ENCODE measurements at places on chromosomes 7 and 10.
A peak's percentile ranks its signal among the peaks of the same experiment; 100 is the strongest.

DNA sequence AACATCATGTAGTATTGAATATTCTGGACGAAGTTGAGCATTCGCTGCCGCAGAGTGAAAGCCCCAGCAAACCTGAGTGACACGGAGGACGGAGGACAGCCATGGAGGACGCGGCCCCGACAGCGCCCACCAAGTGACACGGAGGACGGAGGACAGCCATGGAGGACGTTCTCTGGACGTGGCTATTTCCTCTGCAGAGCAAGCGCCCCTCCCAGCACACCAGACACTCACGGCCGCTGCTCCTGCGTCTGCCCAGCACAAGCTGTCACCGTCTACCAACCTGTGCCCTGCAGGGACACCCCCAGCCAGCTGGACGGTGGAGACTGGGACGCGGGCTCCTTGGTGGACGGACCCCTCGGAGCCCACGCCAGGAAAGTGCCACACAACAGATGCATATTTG, 7.3 kb upstream of the ADAM8 start:
- no peak for DNase-seq

GRCh38 chr10:8758029-8758428, 703.5 kb downstream of the GATA3 start:
- no peak for DNase-seq

- no peak for DNase-seq
Measured at GRCh38 chr7:22561321-22561811, 61.4 kb upstream of the STEAP1B start.

DNA sequence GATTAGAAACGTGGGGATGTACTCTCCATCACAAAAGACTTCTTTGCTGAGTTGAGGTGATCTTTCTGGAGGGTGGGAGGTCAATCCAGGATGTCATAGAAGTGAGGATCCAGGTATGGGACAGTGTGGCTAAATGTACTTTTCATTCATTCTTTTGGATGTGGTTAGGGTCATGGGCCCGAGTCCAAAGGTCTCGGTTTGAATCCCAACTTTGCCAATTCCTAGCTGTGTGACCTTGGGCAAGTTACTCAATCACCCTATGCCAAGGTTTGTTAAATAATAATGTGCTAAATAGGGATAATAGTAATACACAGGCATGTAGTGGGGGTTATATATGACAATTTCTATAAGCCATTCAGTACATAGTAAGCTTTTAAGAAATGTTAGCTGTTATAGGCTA, 91.4 kb downstream of the SAMD9 start:
- DNase-seq = no peak

GRCh38 chr7:768881-769504, 41.9 kb upstream of the PRKAR1B start:
- no peak for DNase-seq

DNA sequence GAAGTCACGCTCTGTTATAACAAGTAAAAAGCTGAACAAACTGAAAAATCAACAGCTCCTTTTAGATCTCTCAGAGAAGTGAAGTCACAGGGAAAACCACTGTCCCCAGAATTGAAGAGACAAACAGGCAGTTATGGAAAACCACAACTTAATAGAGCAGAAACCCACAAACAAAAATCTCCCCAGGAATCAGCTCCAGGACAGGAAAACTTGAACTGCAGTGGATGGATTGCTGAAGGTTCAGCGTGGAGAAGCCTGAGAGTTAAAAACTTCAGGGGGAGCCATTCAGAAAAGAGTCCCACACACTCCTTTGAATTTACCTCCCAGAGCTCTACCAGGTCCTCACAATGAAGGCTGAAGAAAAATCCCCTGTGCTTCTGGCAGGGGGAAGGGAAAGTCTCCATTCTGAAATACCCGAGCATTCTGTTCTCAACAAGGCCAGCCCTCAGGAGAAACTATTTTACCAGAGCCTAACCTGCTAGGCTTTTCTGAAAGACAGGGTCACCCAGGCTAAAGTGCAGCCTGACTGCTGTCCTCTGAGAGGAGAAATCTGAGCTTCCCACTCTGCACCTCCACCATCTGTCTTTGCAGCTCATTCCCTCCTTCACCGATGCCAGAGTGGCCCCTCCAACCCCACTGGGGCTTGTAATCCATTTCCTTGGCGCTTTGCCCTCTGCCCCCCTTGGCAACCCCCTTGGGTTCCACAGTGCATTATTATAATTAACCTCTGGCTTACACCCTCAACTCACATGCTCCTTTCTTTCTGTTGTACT, 65.0 kb upstream of the CCNY start:
- DNase-seq = no peak

GRCh38 chr10:3494131-3494837, 290.7 kb downstream of the KLF6 start:
- DNase-seq = no peak

GRCh38 chr10:71217266-71218045, 5.1 kb downstream of the UNC5B start:
- DNase-seq = peak; percentile 54

GRCh38 chr10:35783305-35783838, 141.3 kb upstream of the FZD8 start:
- DNase-seq = no peak

GRCh38 chr10:6505300-6505699, 74.8 kb downstream of the PRKCQ start:
- no peak for DNase-seq

- no peak for DNase-seq
Measured at GRCh38 chr10:107692072-107692471, 527.6 kb upstream of the SORCS1 start.

GRCh38 chr10:123068087-123068853, 59.5 kb downstream of the ACADSB start:
- DNase-seq = no peak

DNA sequence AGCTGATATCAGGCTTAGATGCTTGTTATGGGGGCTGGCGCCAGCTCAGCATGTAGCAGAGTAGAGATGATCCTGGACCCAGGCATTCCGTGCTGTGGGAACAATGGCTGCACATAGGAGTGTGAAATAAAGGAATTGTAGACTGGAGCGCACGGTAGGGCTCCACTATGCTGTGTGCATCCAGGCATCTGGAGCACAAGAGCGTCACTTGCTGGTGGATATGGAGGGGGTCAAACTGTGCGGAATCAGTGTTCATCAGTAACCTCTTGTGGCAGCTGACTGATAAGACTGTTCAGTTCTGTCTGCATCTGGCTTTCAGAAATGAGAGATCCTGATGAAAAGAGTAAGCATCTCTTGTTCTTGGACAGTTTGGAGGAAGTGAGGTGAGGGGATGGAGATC, 55.8 kb downstream of the ZNF503 start:
- no peak for DNase-seq

GRCh38 chr7:41870461-41871138, 167.7 kb upstream of the INHBA start:
- DNase-seq = no peak

GRCh38 chr10:132637477-132638129, 100.0 kb downstream of the INPP5A start:
- no peak for DNase-seq

DNA sequence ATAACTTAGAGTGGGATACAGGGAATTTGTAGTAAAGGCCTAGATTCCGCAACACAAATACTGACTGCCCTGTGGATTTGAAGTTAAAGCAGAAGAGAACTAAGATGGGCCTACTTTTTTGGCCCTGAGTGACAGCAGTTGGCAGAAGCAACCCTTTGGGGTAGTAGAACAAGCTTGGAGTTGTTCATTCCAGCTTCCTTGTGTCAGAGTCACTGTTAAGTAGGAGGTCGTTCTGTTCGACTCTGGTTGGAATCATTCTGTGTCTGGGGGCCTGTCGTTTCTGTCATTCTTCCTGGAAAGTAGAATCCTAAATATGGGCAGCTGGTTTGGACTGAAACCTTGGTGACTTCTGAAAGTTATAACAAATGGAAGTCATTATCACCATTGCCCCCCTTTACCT, 865.9 kb downstream of the LRMDA start:
- DNase-seq = no peak

GRCh38 chr7:121157885-121158590, 169.5 kb downstream of the CPED1 start:
- no peak for DNase-seq

DNA sequence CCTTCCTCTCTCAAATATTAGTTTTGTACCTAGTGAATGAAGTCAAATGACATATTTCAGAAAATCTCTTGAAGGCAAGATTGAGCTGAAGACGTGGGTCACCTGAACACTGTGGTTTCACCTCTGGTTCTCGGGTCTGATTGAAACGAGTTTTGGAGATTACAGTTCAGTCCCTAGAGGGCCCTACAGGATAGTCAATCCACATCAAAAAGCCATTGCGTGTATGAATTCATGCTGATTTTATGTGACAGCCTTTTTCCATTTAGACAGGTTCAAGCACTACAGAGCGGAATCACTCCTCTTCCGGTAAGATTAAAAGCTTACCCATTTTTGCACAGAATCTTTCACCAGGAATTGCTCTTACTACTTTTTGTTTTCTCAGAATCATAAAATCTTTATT, 62.2 kb downstream of the VIM start:
- no peak for DNase-seq

DNA sequence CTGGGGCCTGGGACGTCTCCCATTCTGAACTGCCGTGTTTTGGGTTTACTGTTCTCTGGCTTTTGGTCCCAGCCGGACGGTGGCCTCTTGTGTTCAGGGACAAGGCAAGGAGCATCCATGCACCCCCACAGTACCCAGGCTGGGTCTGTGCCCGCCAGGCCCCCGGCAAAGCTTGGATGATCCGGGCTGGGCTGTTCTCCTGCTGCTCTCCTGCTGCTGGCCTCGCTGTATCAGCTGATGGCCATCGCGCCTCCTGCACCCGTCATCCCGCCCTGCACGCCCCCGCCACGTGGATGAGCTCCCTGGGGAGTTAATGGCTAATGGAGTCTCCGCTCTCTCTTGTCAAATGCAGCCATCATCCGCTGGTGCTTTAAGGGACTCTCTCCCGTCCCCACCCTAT, 14.9 kb upstream of the PSMG3 start:
- no peak for DNase-seq

DNA sequence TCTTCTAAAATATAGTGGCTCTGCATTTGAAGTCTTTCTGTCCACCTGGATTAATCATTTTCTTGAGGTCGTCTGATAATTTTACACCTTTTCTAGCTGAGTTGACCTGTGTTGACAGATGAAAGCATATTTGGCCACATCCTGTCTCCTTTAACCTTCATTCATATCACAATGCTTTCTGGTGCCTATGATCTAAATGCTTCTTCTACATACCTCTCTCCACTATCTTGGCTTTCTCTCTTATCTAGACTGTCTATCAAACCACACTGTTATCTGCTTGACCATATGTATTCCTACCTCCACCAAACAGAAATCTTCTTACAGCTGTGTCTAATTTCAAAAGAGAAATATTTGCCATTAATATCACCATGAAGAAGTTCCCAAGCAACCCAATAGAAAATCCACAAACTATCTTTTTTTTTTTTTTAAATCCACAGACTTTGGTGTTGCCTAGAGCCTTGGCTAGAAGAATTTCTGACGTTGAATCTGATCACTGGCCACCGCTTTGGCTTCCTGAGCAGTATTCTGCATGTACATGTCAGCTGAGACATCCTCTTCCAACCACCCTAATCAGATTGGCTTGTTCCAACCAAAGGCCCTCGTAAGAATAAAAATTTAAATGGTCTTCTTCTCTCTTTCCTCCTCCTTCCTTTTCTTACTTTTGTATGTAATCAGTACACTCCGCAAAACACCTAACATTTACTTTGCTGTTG, 66.3 kb upstream of the SP4 start:
- DNase-seq = no peak

DNA sequence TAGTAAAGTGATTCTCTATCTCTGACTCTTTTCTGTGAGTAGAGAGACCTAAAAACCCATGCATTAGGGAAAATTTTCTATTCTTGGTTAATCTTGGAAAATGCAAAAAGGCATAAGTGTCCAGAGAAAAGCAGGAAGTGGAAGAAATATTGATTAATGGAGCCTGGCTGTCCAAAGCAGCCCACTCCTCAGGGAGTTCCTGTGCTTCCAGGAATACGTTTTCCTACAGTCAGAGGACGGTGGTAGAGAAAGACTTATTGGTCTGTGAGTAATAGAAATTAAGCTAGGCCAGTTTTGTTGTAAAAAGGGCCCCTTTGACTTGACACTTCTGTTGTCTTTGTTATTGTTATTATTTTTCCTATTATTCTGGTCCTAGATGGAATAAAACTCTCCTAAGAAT, 157.8 kb downstream of the NRP1 start:
- no peak for DNase-seq

GRCh38 chr7:77329466-77330168, 86.5 kb downstream of the GSAP start:
- DNase-seq = no peak

DNA sequence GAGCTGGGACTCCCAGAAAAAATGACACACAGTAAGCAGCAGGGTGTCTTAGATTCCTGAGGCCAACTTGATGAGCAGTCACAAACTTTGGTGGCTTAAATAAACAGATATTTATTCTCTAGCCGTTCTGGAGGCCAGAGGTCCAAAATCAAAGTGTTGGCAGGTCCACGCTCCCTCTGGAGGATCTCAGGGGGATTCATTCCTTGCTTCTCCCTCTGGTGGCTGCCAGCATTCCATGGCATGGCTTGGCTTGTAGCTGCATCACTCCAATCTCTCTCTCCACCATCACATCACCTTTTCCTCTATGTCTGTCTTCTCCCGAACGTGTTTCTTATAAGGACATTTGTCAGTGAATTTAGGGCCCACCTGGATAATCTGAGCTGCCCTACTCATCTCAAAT, 98.4 kb downstream of the OSBPL3 start:
- DNase-seq = no peak

DNA sequence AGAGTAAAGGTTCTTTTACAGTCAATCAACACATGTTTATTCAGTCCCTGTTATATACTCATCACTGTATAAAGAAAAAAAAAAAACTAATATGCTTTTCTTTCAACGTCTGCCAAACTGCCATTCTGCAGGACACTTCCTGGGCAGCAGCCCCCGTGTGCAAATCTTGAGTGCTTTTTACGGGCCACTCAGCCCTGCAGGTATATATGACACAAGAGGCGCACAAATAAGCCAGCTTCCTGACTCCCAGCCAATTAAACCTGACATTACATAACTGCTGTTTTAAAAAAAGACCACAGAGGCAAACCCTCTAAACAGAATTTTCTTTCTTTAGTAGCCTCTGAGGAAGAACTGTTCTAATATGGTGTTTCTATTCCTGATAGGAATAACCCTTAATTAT, 263.0 kb upstream of the NEBL start:
- DNase-seq = no peak

- DNase-seq = no peak
Measured at GRCh38 chr7:3866277-3866676, 565.2 kb downstream of the SDK1 start.

DNA sequence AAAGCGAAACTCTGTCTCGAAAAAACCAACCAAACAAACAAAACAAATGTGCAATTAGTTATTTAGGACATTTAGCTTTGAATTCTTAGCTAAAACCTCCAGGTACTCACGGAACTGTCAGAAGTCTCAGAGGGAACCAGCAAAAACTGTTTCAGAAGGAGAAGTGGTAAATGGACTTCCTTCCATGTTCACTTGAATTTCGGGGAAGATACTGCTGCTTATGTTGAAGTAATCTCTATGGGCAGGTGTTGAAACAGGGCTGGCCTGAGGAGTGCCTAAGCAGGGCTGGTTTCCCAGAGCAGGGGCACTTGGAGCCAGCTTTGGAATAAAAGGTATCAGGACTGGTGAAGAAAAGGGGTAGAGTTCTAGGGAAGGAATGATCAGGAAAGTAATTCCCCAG, 2.4 kb upstream of the EXOC6 start:
- DNase-seq = no peak

Measured in activated CD8-positive, alpha-beta memory T cell treated with anti-CD3 and anti-CD28 coated beads, Interleukin-2, amount 50 U/mL, for 48 hours (primary cell).